ENCODE measurements at places on chromosomes 2 and 18. TPM values are rescaled to one million over a fixed set of nuclear protein-coding genes. Genes with fewer than 3 reads are reported as not detected.

The LBH gene
- total RNA-seq = 26.3 TPM

The ERICH2 gene
- 0.30 TPM for total RNA-seq

The DNAJC5G gene
- not detected for total RNA-seq

The SERPINB13 gene
- total RNA-seq = not detected
